ENCODE measurements at places on chromosomes 12 and 14. TPM values are rescaled to one million over a fixed set of nuclear protein-coding genes. Genes with fewer than 3 reads are reported as not detected.

The CIDEB gene
- 0.36 TPM for total RNA-seq

The SLC6A13 gene
- total RNA-seq: not detected

The TAS2R19 gene
- 7.6 TPM for total RNA-seq

The GALNT8 gene
- total RNA-seq: not detected

The AHNAK2 gene
- 31.8 TPM for total RNA-seq
